NCI-H1694 treated with DMSO at 0.1 percent for 48 hours (cell line): ENCODE measurements at places on chromosomes 3 and 15.
A peak's percentile ranks its signal among the peaks of the same experiment; 100 is the strongest.

DNA sequence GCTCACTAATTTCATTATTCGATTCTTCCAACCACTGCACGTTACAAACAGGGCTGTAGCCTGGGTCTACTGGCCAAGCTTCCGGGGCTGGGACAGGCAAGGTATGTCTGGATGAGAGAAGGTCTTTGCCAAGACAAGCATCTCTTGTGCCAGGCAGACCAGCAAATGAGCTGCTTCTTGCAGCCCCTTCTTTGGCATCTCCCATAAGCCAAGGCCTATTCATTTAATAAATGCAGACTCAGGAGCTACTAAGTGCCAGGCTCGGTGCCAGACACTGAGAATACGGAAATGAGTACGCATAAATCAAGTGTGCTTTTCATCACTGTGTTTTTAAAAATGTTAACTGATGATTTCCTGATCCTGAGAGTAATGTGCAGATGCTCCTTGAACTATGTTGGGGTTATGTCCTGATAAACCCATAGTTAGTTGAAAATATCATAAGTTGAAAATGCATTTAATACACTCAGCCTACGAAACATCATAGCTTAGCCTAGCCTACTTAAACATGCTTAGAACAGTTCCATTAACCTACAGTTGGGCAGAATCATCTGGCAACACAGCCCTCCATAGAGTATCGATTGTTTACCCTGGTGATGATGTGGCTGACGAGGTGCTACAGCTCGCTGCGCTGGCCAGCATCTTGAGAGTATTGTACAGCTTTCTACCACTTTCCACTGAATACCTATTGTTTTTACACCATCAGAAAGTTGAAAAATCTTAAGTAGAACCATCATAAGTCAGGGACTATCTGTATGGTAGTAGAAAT is 135.0 kb upstream of the CTDSPL start:
- DNase-seq: no peak

- no peak for DNase-seq
These were observed at the start of gene GRIP2 for GRCh38 chr3:14539742-14540491. Gene GRIP2, minus strand, starts transcription at chr3:14540342. Its CDS starts 34 bp downstream, at chr3:14540308.

GRCh38 chr15:83734487-83734886 is 80.6 kb downstream of the ADAMTSL3 start:
- DNase-seq: no peak

DNA sequence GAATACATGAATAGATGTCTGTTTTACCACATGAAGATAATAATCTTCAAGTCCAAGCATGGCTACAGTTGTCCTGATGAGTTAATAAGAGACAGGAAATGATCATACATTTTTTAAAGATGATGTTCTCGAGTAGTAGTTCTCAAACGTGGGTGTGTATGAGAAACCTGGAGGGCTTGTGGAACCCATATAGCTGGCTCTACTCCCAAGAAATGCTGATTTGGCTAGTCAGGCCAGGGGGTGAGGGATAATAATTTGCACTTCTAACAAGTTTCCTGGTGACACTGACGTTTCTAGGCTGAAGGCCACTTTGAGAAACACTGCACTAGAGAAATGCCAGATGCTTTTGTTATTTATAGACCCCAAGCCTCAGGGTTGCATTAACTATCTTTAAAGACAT is 37.0 kb downstream of the ROPN1B start:
- DNase-seq: no peak

GRCh38 chr3:181999314-181999713 is 287.6 kb downstream of the SOX2 start:
- DNase-seq: no peak

GRCh38 chr3:141735770-141736465 is 2.2 kb upstream of the RNF7 start:
- DNase-seq: no peak

DNA sequence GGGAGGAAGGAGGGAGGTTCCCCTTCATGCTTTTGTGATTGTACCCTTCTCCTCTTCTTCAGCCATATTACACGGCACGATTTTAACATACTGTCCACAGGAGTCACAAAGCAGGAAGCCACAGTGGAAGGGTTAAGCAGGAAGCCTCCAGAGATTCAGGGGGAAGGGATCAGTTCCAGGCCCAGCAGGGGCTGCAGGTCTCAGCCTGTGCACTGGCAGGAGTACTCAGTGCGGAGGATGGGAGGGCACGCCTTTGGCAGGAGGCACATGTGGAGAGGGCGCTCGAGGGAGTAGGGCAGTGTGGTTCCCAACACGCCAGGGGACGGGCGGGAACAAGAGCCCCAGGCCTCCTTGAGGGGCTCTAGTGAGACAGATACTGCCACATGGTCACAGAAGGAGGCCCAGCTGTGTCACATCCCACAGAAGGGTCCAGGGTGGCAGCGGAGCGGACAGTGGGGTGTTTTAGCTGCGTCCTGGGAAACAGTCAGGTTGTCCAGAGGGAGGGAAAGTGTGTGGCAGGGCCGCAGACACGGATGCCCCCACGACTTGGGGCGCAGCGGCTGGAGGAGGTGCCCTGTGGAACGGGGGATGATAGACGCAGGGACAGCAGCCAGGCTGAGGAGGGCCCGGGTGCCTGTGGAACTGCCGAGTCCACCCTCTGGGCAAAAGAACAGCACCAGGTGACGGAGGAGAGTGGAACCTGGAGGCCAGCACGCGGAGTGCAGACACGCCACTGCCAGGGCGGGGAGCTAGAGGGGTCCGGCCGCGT is 77.5 kb downstream of the CHSY1 start:
- DNase-seq: no peak

DNA sequence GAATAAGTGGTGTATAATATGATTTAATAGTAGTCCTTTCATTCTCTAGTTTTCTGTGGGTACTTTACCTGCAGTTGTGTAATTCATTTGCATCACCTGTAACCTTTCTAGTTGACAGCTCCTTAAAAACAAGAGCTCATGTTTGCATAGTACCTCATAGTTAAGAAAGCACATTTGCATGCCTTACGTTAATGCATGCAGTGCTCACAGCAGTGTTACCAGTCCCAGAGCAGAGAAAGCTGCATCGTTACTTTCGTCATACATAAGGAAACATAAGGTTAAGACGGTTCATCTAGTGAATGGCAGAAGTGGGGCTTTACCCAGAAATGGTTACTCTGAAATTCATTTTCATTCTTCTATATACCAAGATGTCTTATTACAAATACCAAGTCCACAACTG is 111.3 kb downstream of the AKAP13 start:
- no peak for DNase-seq

DNA sequence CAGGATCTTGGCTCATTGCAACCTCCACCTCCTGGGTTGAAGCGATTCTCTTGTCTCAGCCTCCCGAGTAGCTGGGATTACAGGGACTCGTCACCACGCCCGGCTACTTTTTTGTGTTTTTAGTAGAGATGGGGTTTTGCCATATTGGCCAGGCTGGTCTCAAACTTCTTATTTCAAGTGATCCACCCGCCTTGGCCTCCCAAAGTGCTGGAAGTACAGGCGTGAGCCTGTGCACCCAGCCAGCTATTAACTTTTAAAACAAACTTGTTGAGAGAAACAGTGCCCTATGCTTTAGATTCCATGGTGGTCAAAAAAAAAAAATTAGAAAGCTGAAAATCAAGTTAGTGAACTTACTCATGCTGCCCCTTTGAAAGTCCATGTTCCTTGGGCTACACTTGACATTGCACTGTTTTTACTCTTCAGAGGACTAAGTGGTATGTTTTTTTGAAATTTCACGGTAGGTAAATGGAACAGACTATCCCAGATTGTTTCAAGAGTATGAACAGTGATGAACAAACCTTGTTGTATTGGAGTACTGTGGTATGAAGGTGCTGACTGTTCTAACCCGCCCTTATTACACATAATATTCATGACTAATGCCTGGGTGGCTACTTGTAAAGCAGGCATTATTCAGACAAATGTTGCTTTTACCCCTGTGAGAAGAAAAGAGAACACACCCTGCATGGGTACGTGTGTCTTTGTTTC is 206.9 kb downstream of the KLHL25 start:
- no peak for DNase-seq

GRCh38 chr3:123930445-123930844 is 30.6 kb downstream of the CCDC14 start:
- no peak for DNase-seq

DNA sequence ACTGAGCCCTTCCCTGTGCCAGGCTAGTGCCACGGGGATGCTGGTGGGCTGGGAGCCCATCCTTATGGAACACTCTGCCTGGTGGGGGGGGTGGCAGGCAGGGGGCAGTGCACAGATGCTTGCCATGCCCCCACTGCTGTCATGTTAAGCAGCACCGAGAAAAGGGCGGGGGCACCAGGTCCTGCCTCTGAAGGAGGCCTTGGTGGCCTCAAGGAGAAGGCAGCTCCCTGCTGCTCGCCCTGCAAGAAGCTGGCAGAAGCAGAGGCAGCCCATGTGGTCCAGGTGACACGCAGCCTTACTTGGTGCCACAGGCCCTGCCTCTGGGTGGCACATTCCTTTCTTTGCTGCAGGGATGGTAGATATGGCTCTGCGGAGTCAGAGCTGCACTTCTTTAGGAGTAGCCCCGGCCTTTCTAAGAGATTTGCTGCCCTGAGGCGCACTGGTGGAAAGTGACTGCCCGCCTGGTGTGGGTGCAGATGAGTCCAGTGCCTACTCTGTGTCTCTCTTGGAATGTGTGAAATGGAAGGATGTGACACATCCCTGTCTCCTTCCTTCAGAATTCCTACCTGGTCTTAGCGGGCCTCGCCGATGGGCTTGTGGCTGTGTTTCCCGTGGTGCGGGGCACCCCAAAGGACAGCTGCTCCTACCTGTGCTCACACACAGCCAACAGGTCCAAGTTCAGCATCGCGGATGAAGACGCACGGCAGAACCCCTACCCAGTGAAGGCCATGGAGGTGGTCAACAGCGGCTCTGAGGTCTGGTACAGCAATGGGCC is 145.8 kb downstream of the LRRK1 start:
- no peak for DNase-seq

- DNase-seq: no peak
These were observed 24.2 kb upstream of the HACD2 start for GRCh38 chr3:123609063-123609462.

GRCh38 chr3:41327718-41328117 is 128.4 kb downstream of the CTNNB1 start:
- DNase-seq: no peak

- no peak for DNase-seq
These were observed 178.1 kb downstream of the KLHL25 start for GRCh38 chr15:85616549-85617110.

DNA sequence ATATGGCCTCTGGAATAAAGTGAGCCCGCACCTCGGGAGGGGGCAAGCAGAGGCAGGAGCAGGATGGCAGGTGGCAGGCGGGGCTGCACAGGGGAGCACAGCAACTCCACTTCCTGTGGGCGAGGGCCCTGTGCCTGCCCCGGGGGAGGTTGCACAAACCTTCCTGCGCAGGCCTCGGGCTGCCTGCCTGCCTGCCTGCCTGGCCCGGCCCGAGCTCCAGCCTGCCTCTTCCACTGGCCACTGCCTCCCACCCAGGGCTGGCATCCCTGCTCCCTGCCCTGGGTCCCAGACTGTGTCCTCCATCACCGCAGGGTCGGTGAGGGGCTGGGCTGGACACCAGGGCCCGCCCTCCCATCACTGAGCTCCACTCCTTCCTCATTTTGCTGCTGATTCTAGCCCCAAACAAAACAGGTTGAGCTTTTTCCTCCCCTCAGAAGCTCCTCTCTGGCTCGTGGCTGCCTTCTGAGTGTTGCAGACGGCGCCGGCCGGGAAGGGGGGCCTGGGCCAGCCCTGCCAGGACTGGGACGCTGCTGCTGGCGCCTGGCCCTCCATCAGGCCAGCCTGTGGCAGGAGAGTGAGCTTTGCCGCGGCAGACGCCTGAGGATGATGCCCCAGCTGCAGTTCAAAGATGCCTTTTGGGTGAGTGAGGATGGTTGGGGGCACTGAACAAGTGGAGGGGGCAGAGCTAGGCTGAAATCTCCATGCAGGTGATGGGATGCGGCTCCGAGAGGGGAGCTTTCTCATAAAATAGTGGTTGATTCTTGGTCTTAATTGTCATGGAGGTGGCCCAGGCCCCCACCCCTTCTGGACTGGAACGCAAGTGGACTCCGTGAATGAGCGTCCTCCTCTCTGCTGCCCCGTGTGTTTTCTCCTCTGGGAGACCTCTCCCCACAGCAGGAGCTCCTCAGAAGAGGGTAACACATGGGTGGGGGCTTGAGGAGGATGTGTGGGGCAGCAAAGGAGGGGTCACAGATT is at the start of gene PSTPIP1:
PSTPIP1 (plus strand) TSS at position 156 of the 975 bp plus-strand sequence; CDS start at position 604, 448 bp downstream.
- no peak for DNase-seq

- no peak for DNase-seq
These were observed 362.6 kb upstream of the PLSCR5 start for GRCh38 chr3:146967783-146968182.

- DNase-seq: peak; percentile 45
These were observed 108.6 kb downstream of the TMEM266 start for GRCh38 chr15:76168237-76168984.

DNA sequence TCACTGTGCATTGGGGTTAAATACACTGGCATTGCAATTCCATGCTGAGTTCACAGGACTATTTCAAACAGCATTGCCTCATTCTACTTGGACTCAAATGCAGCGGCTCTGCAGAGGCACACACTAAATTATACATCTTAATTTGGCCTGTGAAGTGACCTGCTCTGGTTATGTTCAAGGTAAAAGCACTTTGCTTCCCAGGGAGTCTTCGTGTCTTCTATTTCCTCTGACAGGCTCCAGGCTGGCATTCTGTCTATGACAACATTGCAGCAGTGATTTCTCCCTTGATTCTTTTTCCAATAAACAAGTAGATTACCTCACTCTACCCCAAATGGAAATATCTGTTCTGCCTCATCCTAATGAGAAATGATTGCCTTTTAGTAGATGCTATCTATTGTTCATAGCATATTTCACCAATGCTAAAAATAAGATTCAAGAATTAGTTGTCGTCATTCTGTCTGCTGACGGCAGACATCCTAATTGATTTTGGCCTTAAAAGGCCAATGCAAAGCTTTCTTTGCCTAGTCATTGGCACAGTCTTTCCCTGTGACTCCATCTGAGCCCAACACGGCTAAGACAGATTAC is 33.8 kb downstream of the FMN1 start:
- DNase-seq: no peak

DNA sequence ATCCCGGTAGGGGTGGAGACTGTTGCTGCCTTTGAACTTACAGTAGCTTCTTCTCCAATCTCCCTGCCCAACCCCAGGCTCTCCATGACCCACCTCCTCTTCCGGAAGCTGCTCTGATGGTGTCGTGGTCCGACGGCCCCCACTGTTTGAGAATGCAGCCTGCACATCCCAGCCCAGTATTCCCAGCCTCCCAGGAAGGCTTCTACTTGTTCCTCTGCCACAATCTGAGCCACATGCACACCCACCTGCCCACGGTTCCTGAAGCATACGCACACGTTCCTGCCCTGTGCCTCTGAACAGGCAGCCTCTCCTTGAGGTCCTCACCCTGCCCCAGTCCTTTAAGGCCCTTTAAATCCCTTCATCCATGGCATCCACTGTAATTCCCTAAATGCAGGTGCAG is 57.4 kb downstream of the ABTB1 start:
- no peak for DNase-seq
